ENCODE measurements at places on chromosomes 11 and 22.

GRCh38 chr22:19962909-19963806, 21.5 kb upstream of the TXNRD2 start:
- no peak for DNase-seq

GRCh38 chr11:134759855-134760254, 347.8 kb upstream of the B3GAT1 start:
- no peak for DNase-seq

- peak; percentile 25 for DNase-seq
Observed at GRCh38 chr11:9176136-9176535, 84.7 kb upstream of the SCUBE2 start.

- DNase-seq: no peak
Observed at GRCh38 chr11:119676461-119677020, 52.5 kb downstream of the NECTIN1 start.

DNA sequence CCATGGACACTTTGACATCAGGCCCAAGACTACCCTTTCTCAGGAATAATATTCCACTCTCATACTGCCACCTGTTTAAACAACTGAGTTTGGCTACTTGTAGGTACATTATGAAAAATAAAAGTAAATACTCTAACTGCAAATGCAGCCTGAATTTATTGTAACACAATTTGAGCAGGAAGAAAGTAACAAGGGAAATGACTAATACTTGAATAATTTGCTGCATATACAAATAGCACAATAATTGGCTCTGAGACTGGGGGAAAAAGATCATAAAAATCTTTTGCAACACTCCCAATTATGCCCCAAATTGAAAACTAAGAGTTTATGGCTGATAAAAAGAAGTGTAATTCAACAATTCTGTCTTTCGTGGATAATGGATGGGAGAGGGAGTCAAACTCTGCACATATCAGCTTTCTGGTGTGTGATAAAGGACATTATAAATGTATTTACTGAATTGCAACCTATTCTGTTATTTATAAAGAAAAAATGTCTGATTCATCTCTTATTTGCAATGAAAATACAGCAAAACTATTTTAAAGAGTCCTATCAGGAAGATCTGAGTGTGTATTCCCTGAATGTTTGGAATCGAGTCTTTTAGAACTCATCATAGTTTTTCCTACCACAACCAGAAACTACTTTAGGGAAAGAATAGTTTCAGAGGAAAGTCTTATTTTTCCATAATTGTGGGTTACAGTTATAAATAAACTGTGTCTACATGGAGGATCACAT, 359.0 kb downstream of the JRKL start:
- no peak for DNase-seq

GRCh38 chr22:22431271-22432220, 77.0 kb downstream of the ZNF280B start:
- no peak for DNase-seq

DNA sequence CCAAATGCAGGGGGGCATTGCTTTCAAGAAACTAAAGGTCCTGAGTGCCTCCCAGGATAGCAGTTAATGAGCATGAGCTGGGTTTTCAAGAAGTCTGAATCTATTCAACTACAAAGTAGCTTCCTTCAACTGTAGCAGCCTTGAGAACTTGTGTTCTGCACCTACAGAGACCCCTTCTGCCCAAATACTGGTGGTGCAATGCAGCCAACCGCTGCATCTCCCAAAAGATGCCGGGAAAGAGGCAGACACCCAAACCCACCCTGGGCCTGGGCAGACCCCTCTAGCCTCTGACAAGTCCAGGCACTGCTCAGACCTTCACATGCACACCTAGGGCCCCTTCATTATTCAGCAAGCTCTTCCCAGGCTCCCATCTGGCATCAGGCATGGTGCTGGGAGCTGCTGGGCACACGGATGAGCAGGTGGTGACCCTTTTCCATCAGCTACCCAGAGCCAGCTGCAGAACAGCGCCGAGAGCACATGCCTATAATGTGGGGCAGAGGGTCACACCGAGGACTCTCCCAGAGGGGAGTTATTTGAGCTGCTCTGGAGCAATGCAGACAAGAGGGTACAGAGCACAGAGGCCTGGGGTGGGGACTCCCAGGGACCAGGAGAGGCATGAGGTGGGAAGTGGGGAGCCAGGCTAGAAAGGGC, 44.9 kb upstream of the ETS1 start:
- peak; percentile 11 for DNase-seq

DNA sequence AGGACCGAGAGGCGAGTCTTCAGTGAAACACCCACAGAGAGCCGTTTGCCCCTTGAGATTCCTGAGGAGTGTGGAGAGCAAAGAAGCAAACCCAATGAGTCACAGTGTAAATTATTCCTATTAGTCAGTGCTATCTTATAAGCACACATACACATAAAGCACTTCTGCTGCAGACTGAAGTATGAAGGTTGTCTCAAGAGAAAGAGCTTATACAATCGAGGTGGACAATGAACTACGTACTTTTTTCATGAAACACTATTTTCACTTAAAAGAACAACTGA, 37.3 kb downstream of the GALNT18 start:
- DNase-seq: peak; percentile 13

DNA sequence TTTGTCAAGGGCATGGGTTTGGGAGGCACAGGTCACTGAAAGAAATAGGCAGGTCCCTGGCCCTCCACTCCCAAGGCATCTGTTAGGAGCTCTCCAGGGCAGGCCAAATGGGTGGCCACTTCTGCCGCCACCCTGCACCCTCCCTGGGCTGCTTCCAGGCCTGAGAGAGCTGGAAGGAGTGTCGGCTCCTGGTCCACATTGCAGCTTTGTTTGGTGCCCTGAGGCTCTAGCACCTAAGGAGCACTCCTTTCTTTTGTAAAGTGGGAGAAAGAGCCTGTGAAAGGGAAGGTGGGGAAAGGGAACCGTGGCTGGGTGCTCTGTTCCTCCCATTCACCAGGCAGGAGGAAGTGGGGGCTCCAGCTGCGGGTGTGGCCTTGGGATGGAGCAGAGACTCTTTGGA, 12.3 kb upstream of the FGF4 start:
- no peak for DNase-seq

GRCh38 chr11:120205596-120206161, 5.2 kb upstream of the OAF start:
- no peak for DNase-seq

DNA sequence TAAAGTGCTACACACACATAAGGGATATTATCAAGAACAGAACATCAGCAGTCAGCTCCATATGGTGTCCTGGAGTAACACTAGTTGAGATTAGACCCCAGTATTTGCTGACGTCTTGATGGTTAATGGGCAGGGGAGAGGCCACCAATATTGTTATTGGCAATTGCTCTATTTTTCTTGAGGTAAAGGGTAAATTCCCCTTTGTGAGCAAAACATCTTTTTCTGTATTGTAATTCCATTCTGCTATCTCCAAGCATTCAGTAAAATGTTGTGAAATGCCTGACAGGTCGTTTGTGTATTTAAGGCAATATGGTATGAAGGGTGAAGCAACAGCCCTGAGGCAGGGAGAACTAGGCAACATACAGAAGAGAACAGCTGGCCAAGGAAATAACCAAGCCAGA, 21.9 kb downstream of the PC start:
- no peak for DNase-seq

DNA sequence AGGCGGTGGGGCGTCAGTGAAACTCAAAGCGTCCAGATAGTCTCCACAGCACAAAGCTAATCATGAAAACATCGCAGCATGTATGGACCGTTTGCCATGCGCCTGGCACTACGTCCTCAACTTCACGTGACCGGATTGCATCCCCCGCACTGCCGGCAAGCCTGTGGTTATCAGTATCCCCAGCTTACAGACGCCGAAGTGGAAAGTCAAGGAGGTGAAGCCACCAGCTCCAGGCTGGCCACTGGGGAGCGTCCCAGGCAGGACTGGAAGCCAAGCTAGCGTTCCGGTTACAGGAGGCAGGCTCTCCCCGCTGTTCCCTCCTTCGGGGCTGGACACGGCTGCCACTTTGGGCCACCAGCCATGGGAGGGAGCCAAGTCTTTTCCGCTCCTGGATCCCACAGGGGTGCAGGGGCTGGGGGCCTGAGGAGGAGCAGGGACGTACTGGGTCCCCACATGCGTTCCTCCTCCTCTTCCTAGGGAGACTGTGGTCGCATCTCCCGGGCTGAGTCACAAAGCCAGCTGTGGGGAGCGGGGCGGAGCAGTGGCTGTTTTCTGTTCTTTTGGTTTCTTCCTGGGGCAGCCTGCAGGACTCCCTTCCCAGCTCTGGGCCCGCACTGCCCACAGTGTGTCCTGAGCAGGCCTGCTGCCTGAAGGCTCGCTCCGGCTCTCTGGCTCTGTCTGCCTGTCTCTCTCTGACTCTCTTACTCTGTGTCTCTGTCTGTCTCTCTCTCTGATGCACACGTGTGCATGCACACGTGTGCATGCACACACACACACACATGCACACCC, 4.3 kb upstream of the OSBPL5 start:
- peak; percentile 42 for DNase-seq

GRCh38 chr11:32013603-32014002, 77.3 kb upstream of the RCN1 start:
- no peak for DNase-seq

GRCh38 chr11:26096451-26096850, 235.5 kb upstream of the ANO3 start:
- DNase-seq: no peak

GRCh38 chr11:88618327-88619070, 281.0 kb upstream of the CTSC start:
- no peak for DNase-seq

- DNase-seq: no peak
Observed at GRCh38 chr22:50576070-50576469, 2.2 kb downstream of the CPT1B start.

GRCh38 chr11:47234669-47235100, 13.9 kb downstream of the ACP2 start:
- DNase-seq: no peak

- DNase-seq: no peak
Observed at GRCh38 chr11:115766561-115766960, 262.3 kb upstream of the CADM1 start.

- no peak for DNase-seq
Observed at GRCh38 chr11:8110396-8110795, 29.4 kb downstream of the TUB start.

- peak; percentile 69 for DNase-seq
Observed at GRCh38 chr11:112016765-112017376, 8.3 kb upstream of the DLAT start.

- DNase-seq: no peak
Observed at GRCh38 chr11:71301046-71301857, 48.9 kb upstream of the SHANK2 start.

- DNase-seq: no peak
Observed at GRCh38 chr11:77217156-77217555, 84.3 kb downstream of the GDPD4 start.

GRCh38 chr11:105718641-105719040, 108.8 kb downstream of the GRIA4 start:
- no peak for DNase-seq

- peak; percentile 67 for DNase-seq
Observed at GRCh38 chr11:77287615-77288273, 13.7 kb downstream of the GDPD4 start.

DNA sequence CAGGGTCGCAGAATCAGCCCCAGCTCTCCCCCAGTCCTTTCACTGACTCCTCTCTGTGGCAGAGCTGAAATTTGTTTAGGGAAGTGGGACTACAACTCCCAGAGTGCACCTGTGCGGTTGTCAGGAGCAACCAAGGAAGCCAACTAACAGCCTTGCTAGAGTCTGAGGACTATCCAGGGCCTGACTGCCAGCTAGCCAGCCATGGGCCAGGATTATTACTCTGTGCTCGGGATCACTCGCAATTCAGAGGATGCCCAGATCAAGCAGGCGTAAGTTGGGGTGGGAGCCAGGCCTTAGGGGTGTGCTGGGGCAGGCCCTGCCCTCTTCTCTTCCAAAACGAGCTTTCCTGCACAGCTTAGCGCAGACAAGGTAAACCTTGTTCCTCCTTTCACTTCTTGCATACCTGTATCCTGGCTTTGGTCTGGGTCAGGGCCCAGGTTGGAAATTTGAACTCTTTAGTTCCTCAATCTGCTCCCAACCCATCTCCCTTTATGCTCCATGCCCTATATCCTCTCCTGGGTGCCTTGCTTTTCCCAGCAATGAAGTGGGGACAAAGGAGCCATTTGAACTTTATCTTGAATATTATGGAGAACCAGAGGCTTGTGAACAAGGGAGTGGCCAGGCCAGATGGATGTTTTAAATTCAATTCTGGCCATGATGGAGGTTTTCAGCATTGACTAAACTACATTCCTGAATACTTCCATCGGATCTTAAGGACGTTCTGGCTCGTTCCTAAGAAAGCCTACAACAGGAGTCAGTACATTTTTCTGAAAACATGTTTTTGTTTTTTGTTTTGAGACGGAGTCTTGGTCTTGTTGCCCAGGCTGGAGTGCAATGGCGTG, at the start of gene DNAJB13:
Gene DNAJB13 (plus strand): TSS at position 158 of the 842 bp plus-strand sequence. CDS start 44 bp downstream, at position 202.
- no peak for DNase-seq

- DNase-seq: no peak
Observed at GRCh38 chr11:86138958-86139357, 70.1 kb upstream of the PICALM start.

GRCh38 chr11:63298258-63298657, 54.9 kb upstream of the SLC22A25 start:
- no peak for DNase-seq

DNA sequence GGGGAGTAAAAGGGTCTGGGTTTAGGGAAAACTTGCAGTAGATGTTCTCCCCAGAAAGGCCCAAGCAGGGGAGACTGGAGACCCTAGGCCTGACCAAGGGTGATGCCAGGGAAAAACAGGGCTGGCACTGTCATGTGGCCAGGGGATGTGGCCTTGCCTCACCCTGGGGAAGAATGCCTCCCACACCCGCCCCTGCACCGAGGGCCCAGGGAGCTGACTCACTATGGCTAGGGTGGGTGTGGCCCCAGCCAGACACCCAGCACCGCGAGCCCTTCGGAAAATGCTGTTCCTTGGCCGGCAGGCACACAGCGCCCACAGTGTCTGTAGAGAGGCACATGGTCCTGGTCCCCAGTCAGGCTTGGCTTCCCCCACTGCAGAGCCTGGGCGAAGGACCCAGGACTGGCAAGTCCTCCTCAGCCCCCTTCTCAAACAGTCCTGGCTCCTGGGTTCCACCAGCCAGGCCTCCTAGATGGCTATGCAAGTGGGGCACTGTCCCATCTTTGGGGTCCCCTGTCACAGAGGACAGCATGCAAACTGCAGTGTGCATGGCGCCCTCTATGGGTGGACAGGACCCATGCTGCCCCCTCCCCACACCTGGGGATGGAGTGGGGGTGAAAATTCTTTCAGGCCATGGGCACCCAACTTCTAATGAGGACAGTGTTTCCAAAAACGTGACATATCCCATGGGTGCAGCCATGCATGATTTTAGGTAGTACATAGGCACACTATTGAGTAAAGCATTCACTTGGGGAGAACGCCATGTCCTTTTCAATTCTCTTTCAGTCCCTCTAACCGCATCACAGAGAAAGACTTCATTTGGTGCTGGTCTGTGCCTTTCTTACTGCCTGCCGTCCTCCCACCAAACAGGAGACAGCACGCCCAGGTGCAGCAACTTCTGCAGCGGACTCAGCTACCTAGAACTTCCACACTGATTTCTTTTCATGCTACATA, 15.2 kb downstream of the TMPRSS5 start:
- peak; percentile 34 for DNase-seq

DNA sequence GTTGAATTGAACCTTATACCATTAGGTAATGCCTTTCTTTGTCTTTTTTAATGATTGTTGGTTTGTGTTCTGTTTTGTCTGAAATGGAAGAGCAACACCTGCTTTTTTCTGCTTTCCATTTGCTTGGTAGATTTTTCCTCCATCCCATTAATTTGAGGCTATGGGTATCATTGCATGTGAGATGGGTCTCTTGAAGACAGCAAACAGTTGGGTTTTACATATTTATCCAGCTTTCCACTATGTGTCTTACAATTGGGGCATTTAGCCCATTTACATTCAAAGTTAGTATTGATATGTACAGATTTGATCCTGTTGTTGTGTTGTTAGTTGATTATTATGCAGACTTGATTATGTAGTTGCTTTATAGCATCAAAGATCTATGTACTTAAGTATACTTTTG, 21.1 kb upstream of the RAB38 start:
- DNase-seq: no peak

Measured in GM04503 (cell line).